ENCODE measurements at places on chromosomes 16 and 17.

- no peak for DNase-seq
Measured at GRCh38 chr16:79164388-79164995, 436.0 kb downstream of the MAF start.

DNA sequence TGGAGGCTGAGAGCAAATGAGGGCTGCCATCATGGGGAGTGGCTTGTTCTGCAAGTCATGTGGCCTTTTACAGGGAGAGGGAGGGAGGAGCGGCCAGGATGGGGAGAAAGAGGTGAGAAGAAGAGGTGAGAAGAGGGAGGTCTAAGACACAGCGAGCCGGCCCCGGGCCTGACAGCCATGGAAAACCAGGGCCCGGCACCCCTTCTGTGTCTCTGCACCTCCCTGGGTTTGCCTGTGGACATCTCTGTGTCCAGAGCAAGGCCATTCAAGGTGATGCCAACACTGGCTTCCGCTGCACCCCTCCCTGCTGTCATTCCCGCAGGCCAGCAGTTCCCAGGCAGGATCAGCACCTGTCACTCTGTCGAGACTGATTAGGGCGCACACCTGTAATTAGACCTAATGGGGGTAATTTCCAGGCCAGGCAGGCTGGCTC is 75.6 kb downstream of the MGAT5B start:
- no peak for DNase-seq

DNA sequence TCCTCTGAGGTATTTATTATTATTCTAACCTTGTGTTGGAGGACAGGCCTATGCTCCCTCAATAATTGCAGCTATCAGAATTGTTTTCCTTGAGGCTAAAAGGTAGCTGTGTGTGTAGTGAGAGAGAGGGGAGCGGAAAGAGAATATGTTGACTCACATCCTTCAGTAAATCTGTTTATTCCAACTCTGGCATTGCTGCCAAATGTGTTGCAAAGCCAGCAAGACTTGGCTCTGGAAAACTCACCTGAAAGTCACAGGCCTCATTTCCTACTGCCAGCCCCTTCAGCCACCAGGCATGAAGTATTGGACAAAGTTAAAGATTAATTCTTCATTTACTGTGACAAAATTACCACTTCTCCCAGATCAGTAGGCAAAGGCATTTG is 9.6 kb downstream of the CA10 start:
- DNase-seq = no peak

DNA sequence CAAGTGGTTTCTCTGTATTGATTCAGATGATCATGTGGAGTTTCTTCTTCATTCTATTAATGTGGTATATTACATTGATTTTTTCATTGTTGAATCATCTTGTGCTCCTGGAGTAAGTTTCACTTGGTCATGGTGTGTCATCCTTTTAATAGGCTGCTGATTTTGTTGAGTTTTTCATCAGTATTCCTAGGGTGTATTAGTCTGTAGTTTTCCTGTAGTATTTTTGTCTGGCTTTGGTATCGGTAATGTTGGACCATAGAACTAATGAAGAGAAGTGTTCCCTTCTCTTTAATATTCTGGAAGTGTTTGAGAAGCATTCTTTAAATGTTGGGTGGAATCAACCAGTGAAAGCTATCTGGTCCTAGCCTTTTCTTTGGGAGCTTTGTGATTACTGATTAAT is 99.0 kb downstream of the OMG start:
- DNase-seq = no peak

- DNase-seq = no peak
Measured at GRCh38 chr17:18856570-18856915, 1.4 kb upstream of the PRPSAP2 start.
